Naive thymus-derived CD4-positive, alpha-beta T cell (primary cell): ENCODE measurements at places on chromosomes 13 and 19. TPM values are rescaled to one million over a fixed set of nuclear protein-coding genes. Genes with fewer than 3 reads are reported as not detected.

GRCh38 chr13:90177512-90177911 is 1170.0 kb upstream of the MIR17HG start:
- DNase-seq = no peak

DNA sequence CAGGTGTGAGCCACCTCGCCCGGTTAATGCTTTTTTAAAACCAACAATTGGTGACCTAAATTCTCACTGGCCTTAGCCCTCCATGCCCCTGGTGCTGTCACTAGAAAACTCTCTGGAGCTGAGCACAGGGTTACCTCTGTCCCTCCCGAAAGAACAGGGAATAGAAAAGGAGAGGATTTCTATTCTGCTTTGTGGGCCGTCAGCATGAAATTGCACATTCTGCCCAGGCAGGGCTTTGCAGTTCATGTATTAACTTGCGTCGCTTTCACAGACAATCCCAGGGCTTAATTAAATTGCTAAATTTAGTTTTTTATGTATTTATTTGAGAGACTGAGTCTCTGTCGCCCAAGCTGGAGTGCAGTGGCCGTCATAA is 583 bp upstream of the ZNF480 start:
- no peak for DNase-seq

The APOC4 gene
- not detected for total RNA-seq

The C1QTNF9 gene
- not detected for total RNA-seq

The WDR18 gene
- 39.3 TPM for total RNA-seq

The SHISA7 gene
- not detected for total RNA-seq

The LMTK3 gene
- total RNA-seq = 19.2 TPM
